ENCODE measurements at places on chromosomes 1 and 21. TPM values are rescaled to one million over a fixed set of nuclear protein-coding genes. Genes with fewer than 3 reads are reported as not detected.

The ERI3 gene
- total RNA-seq, result 36.7 TPM

The CYP2J2 gene
- total RNA-seq, result 1.3 TPM

The AUNIP gene
- total RNA-seq, result 9.6 TPM

The AIRE gene
- not detected for total RNA-seq

The TAS1R1 gene
- 0.07 TPM for total RNA-seq

The NKAIN1 gene
- total RNA-seq, result not detected

The IL23R gene
- total RNA-seq, result 9.3 TPM

The PPIAL4G gene
- 0.05 TPM for total RNA-seq

The MXRA8 gene
- 0.49 TPM for total RNA-seq

Data from activated CD4-positive, alpha-beta T cell treated with anti-CD3 and anti-CD28 coated beads for 36 hours (primary cell).